Stromal cell of bone marrow (primary cell): ENCODE measurements at places on chromosomes 12 and 14.
A peak's percentile ranks its signal among the peaks of the same experiment; 100 is the strongest.

DNA sequence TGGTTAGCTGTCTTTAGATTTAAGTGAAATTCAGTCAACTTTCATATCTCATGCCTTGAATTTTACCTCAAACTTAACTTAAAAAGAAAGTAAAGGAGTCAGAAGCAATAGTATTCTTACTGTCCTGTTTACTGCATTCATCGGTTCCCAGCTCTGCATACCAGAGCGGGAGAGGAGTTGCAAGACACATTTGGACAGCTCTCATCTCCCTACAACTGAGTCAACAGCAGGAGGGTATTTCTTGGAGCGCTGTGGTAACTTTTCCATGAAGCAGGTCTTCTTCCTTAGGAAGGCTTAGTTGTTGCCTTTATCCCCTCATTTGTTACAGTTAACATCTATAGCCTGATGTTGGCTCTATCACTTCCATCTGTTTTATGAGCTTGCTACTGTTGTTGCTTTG is 65.1 kb downstream of the TRMT5 start:
- no peak for DNase-seq

DNA sequence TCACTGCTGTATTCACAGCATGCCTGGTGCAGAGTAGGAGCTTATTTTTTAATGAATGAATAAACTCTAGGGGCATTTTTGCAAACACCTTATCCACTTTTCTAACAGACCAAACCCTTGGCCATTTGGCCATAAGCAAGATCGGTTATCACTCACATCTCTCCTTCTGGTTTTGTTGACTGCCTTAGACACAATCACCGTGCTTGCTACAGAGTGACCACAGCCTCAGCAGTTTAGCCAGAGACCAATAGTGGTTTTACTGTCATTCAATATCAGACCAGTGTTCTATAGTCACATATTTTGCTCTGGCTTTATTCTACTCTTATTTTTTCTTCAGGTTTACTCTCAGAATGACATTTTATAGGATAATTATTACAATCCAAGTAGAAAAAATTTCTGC is 2.2 kb downstream of the KLRB1 start:
- no peak for DNase-seq

GRCh38 chr14:103140316-103141109 is 17.3 kb downstream of the TNFAIP2 start:
- no peak for DNase-seq

- no peak for DNase-seq
These were observed 30.6 kb upstream of the SDR39U1 start for GRCh38 chr14:24473211-24473610.

- DNase-seq: no peak
These were observed 496.4 kb downstream of the PCNX1 start for GRCh38 chr14:71403656-71404055.

DNA sequence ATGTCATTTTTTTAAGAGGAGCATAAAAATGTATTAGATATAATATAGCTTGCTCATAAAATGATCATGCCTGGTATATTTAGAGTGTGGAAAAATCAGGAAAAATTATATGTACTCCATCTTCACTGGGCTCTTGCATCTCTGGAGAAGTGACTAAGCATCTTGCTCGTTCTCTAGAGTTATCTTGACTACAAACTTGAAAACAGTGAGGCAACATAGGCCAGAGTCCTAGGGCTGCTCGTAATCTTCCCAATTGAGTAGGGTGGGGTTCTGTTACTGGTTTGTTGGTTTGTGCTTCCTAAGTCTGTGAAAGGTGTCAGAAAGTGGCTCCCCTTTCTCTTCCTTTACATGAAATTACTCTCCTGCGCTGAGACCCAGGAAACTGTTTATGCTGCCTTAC is 46.2 kb downstream of the AACS start:
- no peak for DNase-seq

DNA sequence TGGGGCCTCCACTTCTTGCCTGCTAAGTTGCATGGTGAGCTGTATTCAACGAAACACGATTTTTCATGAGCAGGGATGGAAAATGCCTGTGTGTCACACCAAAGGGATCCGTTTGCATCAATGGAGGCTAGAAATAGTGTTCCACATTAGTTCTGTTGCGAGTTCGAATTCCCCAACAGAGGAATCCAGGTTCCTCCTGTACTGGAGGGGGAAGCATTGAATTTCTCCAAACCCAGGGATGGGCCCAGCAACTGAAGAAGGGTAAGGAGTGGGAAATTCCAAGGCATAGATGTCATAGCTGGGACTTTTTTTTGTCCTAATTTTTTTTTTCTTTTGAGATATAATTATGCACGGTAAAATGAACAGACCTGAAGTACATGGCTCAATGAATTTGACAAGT is 336.2 kb downstream of the DPF3 start:
- DNase-seq: no peak

GRCh38 chr14:85921241-85921640 is 391.3 kb downstream of the FLRT2 start:
- no peak for DNase-seq

GRCh38 chr12:54509617-54510016 is 12.1 kb downstream of the NCKAP1L start:
- DNase-seq: no peak

GRCh38 chr14:99327050-99327449 is 55.1 kb upstream of the BCL11B start:
- DNase-seq: no peak

GRCh38 chr14:51094282-51094821 is 553 bp downstream of the TRIM9 start:
- no peak for DNase-seq

DNA sequence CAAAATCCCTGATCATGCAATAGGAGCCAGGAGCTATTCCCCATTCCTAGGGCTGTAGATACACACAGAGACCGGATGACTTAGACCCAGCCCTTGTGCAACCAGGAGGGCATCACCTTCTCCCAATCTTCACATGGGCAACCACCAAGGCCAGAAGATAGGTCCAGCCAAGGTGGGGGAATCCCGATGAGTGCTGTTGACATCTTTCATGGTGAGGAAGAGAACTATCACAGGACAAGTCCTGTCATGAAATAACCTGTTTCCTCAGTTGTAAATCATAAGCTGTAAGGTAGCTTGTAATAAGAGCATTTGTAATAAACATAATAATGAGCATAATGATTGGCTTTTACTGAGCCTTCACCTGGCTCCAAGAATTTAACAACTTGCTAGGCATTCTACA is 89.5 kb downstream of the GCH1 start:
- no peak for DNase-seq

DNA sequence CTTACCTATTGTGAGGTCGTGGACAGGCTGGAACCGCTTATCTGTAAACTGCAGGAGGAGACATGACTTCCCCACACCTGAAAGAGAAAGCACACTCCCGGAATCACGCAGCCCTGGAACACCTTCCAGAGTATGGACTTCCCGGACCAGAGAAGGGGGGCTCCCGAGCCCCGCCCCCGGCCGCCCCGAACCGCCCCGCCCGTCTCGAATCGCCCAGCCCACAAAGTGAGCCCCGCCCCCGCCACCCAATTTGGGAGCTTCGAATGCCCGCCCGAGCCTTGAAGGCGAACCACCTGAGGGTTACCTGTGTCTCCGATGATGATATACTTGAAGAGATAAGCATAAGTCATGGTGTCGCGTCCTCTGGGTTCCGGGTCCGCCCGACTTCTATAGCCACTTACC is 235 bp downstream of the RAB2B start:
- peak; percentile 54 for DNase-seq

DNA sequence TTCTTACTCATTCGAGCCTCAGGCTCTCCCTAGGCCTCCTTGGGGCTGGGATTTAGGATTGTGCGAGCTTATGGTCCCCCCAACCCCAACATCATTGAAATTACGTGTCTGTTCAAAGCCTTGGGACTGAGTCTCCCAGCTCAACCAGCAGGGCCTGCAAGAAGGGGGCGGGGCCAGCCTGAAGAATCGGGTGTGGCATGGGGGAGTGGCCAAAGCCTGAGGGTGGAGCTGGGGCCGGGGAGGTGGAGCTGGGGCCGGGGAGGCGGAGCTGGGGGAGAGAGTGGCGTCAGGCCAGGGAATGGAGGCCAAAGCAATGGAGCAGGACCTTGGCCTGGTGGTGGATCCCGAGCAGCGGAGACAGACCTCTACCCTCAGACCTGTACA is 24.3 kb upstream of the HSPB8 start:
- DNase-seq: no peak

DNA sequence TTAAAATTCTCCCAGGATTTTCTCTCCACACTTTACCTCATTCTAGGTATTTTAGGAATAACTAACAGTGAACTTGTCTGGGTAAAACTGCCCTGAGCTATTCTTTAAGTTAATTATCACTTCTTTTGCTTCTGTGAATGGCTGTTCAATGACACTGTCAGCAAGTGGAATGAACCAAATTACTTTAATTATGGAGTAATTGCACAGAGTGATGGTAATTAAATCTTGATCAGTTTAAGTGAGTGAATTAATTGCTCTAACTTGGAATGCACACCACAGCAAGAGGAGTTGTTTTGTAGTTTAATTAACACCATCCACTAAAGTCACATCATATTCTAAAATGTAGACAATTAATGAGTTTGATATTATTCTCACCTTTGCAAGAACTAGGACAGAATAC is 36.2 kb upstream of the TMEM260 start:
- no peak for DNase-seq

DNA sequence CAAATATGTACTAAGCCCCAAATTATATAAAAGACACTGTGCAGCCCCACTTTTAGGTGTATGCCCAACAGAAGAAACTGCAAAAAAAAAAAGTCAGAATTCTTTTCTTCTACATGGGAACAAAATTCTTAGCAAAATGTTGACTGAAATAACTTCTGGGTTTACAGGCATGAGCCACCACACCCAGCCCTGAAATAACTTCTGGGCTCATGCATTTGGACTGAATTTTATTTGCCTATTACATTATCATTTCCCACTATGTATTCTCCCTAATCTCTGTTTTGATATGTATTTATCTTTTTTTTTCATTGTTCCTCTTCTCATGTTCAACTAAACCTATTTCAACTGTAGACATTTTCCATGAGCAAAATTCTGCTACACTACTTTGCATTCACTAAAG is 169.2 kb downstream of the GRIN2B start:
- no peak for DNase-seq

GRCh38 chr14:49622022-49622607 is 1.5 kb downstream of the MGAT2 start:
- no peak for DNase-seq

- no peak for DNase-seq
These were observed 37.1 kb upstream of the VSX2 start for GRCh38 chr14:74202113-74202512.

- DNase-seq: no peak
These were observed 65.2 kb downstream of the PPP2R5E start for GRCh38 chr14:63478010-63478409.

- peak; percentile 57 for DNase-seq
These were observed 449.5 kb downstream of the BCAT1 start for GRCh38 chr12:24499151-24500146.

GRCh38 chr12:2190085-2190484 is 137.3 kb downstream of the CACNA1C start:
- no peak for DNase-seq

GRCh38 chr14:55451950-55452349 is 11.5 kb upstream of the TBPL2 start:
- no peak for DNase-seq

- DNase-seq: peak; percentile 91
These were observed at the start of gene GEMIN2 for GRCh38 chr14:39114073-39114838. Gene GEMIN2 (plus strand): TSS chr14:39114323. CDS start chr14:39114339, 16 bp downstream.

GRCh38 chr12:51961834-51962233 is 10.3 kb downstream of the ACVR1B start:
- DNase-seq: no peak

GRCh38 chr12:117143008-117143532 is 43.9 kb upstream of the TESC start:
- DNase-seq: no peak

DNA sequence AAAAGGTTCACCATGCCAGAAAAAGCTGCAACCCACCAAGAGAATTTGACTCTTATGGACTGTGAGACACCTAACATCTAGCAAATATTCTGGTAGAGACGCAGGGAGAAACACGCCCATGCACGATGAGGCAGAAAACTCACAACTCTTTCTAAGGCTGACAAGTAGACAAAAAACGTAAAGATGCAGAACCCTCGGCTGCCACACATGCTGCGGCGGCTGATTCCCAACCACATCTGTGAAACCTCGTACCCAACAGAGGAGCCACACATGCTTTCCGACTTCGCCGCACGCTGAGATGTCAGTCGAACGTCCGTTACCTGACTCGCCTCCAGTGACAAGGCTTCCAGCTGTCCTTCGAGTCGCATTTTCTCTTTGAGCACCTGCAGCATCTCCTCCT is 21.8 kb downstream of the GOLGA3 start:
- no peak for DNase-seq

DNA sequence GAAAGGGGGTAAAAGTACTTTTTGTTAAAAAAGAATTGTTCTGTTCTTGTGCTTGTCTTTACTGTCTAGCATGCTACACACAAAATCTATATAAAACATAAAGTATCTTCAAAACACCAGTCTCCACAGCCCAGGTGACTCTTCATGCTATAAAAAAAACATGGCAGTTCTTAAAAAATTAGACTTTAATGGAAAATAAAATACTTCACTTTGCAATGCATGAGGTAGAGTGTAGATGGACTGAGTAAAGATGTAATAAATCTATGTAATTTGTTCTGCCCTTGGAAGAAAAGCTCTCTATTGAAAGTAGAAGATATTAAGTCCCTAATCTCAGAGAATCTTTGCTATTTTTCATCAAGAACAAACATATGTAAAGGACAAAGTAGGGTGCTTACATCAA is 425.4 kb downstream of the NOVA1 start:
- no peak for DNase-seq

DNA sequence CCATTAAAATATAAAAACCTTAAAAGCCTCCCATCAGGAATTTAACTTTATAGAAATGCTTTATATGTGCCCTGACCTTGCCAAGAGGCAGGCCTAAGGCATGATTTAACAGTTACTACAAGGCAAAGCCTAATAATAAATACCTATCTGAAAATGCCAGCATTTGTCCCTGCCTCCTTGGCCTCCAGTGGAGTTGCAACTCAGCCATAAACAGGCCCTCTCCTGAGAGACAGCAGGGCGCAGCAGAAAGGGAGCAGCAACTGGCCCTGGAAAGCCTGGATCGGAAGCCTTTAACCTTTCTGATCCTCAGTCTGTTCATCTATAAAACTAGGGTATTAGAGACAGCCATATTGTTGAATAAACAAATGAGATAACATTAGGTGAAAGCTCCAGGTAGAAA is 324.4 kb downstream of the PAWR start:
- DNase-seq: no peak

DNA sequence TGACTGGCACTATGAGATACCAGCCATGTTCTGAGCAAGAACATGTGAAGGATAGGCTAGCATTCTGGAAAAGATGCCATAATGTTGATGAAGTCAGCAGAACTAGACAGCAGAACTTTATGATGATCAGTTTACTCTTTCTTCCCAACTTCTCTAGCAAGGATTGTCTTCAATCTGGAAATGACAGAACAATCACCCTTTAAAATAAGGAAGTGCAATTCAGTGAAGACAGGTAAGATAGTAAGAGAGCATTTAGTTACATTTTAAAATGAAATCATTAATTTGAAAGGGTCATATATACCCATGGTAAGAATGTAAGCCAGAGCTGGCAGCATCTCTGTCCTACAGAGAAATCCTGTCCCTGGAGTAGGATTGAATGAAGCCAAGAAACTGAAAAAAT is 66.0 kb upstream of the C12orf71 start:
- DNase-seq: no peak

- DNase-seq: no peak
These were observed 44.9 kb downstream of the IFNG start for GRCh38 chr12:68114606-68115005.
